Stimulated activated CD8-positive, alpha-beta memory T cell treated with anti-CD3 and anti-CD28 coated beads, Interleukin-2, amount 100 ng/mL, for 1 hour (primary cell): ENCODE measurements at places on chromosomes 1 and 21.

DNA sequence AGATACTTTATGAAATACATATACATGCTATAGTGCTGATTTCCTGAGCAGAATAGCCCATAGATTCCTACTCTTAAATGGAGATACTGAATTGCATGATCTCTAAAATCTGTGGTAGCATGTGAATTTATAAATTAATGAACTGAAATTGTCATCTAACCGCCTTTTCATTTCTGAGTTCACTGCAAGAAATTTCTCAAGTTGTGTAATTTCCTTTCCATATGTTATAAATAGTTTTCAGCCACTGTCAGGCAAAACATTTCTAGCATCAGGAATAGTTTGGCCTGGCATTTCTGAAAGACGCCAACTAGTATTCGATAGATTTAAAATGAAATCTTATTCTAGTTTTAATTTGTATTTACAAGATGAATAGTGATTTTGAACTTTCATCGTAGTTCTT, 310.1 kb downstream of the USH2A start:
- no peak for DNase-seq

DNA sequence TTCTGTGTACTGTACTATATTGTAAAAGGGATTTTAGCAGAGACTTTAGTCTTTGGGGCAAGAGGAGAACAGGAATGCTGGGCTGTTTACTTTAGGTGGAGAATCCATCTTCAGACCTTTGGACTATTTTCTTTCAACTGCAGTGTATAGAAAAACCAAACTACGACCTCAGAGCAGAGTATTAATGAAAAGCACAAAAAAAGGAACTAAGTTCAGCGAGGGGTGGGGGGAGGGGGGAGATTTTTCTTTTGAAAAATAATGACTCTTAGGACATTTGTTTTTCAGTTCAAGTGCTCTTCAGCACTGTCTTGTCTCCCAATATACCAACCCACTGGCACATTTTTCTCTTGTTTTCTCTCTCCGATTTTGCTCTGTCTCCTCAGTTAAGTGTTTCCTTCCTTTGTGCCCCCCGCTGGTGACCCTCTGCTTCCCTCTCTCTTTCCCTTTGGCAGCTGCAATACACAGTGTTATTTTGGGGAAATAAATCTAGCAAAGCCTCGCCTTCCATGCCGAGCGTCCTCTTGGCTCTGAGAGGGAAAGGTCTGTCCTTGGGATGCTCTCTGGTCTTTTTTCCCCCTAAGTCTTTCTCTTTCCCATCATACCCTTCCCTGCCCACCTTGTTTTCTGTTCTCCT, 44.8 kb downstream of the ACP6 start:
- DNase-seq, result no peak

DNA sequence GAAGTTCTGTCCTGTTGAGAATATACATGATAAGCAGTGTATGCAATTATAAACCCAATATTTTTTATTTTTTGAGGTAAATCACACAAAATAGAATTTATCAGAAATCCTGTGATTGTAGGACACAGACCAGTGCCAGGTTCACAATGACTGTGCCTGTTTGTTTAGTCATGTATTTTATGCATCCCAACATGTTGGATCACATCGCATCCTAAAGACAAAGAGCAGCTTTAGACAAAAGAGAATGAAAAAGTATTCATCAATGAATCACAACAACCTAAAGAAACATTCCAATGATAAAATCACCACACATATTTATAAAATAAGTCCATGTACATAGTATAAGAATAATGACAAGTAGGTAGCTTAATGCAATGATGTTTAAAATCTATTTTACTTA, 53.2 kb upstream of the LRRC8D start:
- DNase-seq, result no peak

DNA sequence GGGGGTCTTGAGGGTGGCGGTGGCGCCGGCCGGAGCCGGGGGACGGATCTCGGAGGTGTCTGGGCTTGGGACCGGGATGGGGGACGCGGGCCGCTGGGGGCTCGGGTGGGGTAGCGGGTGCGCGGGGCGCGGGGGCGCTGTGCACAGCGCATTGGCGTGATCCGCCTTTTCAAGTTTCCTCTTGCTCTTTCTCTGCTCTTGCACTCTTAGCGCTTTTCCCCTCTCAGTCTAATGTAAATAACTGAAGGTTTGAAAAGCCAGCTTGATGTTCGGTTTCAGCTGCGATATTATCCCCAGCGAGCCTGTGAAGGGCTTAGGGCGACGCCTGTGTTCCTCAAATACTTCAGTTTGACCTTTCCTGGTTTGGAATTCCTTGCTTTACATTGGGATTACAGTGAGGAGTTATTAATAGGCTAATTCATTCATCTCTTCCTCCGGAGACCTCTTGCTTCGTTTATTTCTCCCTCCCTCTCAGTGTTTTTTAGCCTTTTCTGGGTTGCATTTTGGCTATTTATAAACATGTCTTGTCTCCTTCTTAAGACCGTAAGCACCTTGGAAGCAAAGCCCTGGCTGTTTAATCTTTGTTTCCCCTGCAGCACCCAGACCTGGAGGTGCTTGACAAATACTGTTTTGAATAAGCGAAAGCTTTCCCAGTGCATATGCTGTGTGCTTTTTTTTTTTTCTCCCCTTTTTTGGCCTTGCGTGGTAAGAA, 693 bp downstream of the RAB4A start:
- DNase-seq, result peak; percentile 13

DNA sequence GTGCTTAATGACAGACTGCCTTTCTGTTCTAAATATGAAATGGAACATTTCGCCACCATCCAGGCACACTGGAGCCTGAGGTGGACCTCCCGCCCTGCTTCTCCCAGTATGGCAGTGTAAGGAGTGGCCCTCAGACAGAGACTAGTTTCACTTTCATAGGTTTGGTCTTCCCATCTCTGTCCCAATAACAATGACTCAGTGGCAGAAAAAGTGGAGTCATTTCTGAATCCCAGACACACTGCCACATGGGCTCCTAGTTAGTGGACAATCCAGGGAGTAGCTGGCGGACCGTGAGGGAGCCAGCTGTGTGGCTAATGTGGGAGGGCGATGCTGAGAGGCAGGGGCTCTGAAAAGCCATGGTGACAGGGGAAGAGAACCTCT, 95.6 kb upstream of the TSPAN2 start:
- DNase-seq, result no peak
